Activated CD8-positive, alpha-beta memory T cell treated with anti-CD3 and anti-CD28 coated beads for 24 hours (primary cell): ENCODE measurements at places on chromosomes 6 and 20.

- no peak for DNase-seq
Measured at GRCh38 chr20:50585678-50586077, 75.5 kb downstream of the PTPN1 start.

DNA sequence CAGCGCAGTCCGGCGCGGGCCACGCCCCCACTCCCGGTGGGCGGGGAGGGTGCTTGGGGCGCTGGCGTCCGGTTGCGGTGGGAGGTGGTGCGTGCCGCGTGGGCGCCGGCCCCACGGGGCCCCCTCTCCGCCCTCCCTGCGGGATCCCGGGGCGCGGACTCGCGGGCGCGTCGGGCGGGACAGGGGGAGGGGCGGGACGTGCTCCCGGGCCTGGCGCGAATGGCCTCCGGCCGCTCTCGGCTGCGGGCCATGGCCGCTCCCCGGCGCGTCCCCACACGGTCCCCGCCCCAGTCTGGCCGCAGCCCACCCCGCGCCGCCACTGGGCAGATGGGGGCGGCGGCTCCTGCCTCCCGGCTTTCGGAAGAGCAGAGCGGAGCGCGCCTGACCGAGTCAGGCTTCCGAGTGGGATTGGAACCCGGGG lies 771 bp upstream of the PPP1R3G start:
- DNase-seq: no peak

DNA sequence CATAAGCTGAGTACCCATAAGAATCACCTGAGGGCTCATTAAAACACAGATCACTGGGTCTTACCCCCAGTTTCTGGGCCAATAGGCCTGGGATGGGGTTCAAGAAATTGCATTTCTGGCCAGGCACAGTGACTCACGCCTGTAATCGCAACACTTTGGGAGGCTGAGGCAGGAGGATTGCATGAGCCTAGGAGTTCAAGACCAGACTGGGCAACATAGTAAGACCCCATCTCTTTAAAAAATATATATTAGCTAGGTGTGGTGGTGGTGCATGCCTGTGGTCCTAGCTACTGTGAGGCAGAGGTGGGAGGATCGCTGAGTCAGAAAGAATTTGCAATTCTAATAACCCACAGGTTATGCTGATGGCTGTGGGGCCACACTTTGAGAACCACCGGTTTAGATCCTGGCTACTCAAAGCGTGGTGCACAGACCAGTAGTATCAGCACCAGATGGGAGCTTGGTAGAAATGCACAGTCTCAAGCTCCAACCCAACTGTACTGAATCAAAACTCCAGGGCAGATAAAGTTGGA lies 2.0 kb downstream of the CCM2L start:
- no peak for DNase-seq

DNA sequence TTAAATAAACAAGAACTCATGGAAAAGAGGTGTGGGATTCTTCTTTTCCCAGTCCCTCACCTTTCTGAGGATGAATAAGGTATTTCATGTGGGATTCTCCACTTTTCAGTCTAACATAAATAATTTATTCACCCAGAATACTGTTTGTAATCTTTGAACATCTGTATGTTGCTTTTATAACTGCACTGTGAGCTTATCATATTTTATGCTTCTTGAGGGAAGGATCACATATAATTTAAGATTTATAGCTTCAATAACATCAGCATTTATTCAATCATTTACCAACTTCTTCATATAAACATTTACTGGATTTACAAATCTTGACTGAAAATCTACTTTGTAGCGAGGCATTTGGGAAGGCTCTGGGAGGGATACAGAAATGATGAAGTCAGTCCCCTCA lies 154.2 kb upstream of the KCNK16 start:
- DNase-seq: no peak

DNA sequence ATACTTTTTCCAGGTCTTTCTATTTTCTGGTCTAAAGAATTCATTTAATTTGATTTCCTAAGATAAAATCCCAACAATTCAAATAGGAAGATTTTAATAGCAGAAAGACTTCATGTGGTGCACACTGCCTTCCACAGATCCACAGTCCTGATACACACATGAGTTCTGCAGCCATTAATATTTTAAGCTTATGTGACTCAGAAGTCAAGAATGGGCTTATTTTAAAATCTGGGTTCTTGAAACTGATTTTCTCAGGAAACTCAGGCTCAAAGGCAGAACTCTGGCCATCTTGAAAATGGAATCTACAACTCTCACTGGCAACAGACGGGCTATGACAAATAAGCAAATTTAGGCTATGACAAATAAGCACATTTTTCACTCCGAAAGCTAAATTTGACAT lies 88.2 kb downstream of the COL12A1 start:
- DNase-seq: no peak

- DNase-seq: no peak
Measured at GRCh38 chr20:18611492-18611891, 23.6 kb downstream of the DTD1 start.

GRCh38 chr20:14360416-14360815 lies 23.0 kb upstream of the FLRT3 start:
- no peak for DNase-seq

DNA sequence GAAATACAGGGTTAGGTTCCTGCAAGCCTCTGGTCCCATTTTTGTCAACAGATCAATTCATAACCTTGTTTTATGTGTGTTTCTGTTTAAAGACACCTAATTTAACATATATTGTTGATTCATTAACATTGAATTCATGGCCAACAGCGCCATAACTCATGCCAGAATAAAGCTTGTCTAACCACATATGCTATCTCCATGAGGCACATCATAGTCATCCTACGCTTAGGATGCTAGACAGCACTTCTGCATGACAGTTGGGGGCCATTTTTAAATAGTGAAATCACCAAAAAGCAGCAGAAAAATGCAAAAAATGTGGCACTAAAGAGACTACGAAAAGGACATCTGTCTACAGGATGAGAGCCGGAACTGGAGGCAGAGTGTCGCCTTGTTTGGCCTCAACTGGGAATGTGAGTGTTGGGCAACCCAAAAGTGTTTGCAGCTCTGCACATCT lies 37.9 kb downstream of the TRAM2 start:
- DNase-seq: no peak

DNA sequence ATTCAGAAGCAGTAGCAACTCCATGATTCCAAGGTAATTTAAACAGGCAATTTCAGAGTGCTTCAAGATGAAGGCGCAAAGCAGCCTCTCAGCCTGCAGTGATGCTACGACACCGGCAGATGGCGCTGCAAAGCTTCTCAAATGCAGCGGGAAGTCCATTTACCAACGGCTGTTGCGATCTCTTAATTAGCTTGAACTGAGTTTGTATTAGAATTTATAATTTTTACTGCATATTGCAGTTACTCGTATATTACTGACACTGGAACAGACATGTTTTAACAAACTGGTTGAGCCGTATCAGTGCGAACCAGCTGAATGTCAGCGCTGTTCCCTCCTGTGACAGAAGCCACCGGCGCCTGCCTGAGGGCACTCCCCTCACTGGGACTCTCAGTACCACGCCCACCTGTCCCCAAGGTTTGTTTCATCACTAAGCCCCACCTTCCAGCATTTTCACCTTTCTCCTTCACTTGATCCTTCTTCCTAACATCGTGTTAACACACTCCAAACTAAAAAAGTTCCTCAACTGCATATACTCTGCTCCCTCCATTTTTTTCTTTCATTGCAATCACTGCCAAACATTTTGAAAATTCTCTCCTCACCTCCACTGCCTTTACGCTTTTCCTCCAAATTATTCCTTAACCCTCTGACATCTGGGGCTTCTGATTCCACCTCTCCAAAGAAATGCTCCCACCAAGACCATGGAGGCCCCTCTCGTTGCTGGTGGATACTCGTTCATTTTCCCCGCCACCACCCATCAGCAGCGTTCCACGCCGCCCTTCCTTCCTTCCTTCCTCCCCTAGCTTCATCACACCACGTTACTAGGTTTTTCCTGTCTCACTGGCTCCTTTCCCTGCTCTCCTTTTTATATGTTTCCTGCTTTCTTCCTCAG lies 14.5 kb downstream of the GNL1 start:
- peak; percentile 87 for DNase-seq

- DNase-seq: no peak
Measured at GRCh38 chr20:64006902-64007301, 26.0 kb downstream of the PRPF6 start.

- no peak for DNase-seq
Measured at GRCh38 chr20:34566978-34567891, 8.7 kb downstream of the MAP1LC3A start.

- DNase-seq: peak; percentile 57
Measured at GRCh38 chr20:44073011-44073674, 113.8 kb downstream of the JPH2 start.

DNA sequence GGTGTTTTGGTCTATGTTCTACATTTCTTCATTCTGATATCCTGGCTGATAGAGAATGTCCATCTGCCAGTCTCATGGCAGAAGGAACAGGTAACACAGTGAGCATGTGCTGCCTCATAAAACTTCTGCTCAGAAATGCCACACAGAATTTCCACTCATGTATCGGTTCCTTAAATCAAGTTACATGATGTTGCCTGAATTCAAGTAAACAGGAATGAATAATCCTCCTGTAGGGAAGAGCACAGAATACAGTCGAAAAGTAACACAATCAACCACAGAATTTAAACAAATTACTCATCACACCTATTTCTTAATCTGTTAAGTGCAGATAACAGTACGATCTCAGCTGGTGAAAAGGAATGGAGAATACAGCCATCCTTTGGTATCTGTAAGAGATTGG lies 74.7 kb downstream of the FAM217A start:
- DNase-seq: no peak

GRCh38 chr6:78436335-78436734 lies 431.0 kb upstream of the IRAK1BP1 start:
- DNase-seq: no peak

DNA sequence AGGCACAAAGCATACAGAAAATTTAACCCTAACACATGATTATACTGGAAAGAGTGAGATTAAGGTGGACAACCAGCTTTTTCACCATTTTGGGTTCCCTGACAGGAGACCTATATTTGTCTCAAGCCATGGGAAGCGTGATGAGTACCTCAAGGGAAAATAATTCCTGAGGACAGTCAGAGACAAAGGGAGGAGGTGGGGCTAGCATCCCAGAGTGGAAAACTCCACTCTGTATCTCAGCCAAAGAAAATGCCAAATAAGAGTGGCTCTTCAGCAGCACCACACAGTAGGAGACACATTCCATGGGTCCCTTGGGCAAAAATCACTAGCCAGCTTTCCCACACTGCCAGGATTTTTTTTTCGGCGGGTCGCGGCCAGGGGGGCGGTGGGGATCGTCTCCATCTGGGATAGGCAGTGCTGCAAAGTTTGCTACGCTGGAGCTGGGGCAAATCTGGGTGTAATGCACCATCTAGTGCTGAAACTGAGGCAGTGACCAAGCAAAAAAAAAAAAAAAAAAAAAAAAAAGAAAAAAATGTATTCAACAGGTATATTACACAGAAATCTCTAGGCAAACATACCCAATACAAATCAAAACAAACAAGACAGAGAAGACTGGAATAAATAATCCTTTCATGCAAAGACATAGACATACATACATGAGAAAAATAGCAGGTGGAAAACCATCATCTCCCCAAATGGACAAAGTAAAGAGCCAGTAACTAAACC lies 77.3 kb upstream of the SLC35F1 start:
- DNase-seq: no peak

- DNase-seq: no peak
Measured at GRCh38 chr20:58889798-58890517, 37.4 kb downstream of the GNAS start.

GRCh38 chr6:158441716-158442215 lies 118.1 kb upstream of the TMEM181 start:
- DNase-seq: no peak

GRCh38 chr20:11926292-11926998 lies 8.8 kb downstream of the BTBD3 start:
- no peak for DNase-seq

- no peak for DNase-seq
Measured at GRCh38 chr20:6583134-6583738, 184.2 kb upstream of the BMP2 start.

DNA sequence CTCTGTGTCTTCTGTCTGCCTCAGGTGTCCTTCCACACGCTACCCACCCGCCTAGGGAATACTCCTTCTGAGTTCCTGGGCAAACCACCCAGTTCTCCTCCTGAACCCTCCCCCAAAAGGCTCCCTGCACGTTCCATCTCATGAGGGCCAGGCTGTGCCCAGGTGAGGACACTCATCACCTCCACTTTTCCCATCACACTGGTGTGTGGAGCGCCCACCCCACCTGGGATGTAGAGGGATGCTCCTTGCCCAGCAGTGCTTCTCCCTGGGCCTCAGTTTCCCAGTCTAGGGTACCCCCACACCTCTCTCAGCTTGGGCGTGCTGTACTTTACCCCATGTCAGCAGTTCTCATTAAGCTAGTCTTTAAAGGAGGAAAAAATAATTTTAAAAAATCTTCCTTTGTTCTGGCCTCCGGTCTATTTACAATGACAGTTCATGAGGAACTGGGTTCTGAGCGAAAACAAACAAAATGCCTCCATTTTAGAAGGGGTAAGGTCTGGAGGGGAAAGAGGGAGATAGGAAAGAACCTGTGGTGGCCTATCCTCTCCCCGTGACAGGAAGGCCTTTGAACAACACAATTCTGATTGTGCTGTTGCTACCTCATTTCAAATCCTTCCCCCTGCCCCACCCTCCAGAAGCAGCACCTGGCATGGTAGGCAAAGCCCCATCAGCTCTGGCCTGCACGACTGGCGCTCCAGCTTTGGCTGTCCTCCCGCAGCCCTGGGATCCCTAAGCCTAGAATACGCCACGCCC lies 1.7 kb upstream of the C20orf203 start:
- DNase-seq: no peak

DNA sequence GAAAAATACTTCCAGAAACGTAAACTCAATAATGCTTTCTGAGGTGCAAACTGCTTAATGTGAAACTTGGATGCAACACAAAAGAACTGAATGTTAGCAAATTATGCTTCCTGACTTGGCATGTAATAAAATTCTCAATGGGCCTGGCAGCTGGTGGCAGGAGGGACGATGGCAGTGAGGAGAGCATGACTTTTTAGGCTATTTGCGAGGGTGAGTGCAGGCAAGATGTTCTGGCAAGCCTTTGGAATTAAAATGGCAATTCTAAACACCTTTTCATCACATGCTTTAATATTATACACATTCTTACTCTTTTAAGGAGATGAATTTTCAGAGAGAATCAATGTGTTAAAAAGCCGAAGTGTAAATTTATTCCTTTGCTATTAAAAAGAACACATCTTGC lies 224.8 kb upstream of the CDH4 start:
- no peak for DNase-seq

- DNase-seq: no peak
Measured at GRCh38 chr20:16178546-16179135, 394.6 kb downstream of the KIF16B start.

GRCh38 chr6:5036269-5036668 lies 32.4 kb upstream of the RPP40 start:
- no peak for DNase-seq

DNA sequence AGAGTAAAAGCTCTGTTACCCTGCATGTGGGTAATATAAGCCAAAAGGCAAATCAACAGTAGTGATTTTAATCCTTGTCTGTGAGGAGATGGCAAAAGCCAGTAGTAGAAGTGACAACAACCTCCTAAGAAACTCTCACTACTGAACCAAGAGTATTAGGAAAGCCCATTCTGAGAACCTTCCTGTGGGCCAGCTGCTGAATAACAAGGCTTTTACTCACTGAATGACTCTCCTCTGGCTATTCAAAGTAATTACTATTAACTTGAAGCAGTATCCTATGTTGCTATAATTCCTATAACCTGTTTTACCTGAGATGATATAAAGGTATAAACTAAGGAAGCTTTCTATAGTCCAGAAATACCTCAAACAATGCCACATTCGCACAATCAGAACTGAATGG lies 55.1 kb downstream of the CHD6 start:
- DNase-seq: no peak

GRCh38 chr6:35376281-35376680 lies 33.9 kb downstream of the PPARD start:
- no peak for DNase-seq

- no peak for DNase-seq
Measured at GRCh38 chr6:110476046-110476849, at the start of gene SLC22A16. Gene SLC22A16 (minus strand): TSS chr6:110476613. CDS start chr6:110476574, 39 bp downstream.
